ENCODE measurements at places on chromosomes 5 and 9.

DNA sequence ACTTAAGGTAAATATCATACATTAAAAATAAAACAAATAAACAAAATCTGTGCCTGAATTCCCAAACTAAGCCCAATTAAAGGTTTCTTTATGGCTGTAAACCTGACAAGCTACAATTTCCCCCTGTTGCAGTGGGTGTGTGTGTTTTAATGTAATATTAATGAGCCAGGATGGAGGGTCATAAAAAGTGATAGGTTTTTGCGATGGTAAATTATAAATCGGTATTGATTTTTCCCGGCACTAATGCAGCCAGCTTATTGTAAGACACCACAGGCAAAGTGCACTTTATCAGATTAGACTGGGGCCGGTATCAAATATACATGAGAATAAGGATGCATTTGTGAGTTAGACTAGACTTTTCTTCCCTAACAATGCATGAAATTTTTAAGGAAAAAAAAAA, 120.4 kb downstream of the EBF1 start:
- no peak for DNase-seq

GRCh38 chr9:72292256-72292682, 72.7 kb downstream of the ZFAND5 start:
- peak; percentile 19 for DNase-seq

- DNase-seq, result no peak
Measured at GRCh38 chr9:81531511-81531910, 157.8 kb downstream of the TLE1 start.

DNA sequence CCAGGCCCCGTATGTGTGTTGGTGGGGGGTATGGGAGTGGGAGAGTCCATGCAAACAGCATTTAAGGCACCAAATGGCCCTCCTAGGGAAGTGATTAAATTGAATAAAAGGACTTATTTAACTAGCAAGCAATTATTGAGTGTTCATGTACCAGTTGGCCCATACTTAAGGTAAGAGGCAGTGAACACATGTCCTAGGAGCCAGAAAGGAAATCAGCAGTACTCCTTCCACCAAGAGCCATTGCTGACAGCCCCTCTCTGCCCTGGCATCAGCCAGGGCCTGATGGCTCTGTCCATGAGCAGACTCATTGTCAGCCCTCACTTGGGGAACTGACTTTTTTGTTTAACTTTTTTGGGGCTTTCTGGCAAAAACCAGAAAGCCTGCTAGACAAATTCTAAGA, 10.4 kb upstream of the SHROOM1 start:
- no peak for DNase-seq

DNA sequence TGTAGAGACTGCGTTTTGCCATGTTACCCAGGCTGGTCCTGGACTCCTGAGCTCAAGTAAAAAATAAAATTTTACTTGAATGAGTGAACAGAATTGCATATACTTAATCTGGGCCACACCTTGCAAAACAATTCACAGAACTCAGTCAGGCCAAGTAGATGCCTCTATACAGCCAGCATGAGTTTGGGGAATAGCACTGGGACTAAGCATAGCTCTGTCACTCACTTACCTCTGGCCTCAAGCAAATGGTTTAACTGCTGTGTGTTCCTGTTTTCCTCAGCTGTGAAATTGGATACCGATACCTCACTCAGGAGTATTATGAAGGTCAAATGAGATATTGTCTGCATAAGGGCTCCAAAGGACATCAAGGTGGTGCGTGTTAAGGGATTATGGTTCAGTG, 10.9 kb upstream of the FRMPD1 start:
- DNase-seq, result no peak

DNA sequence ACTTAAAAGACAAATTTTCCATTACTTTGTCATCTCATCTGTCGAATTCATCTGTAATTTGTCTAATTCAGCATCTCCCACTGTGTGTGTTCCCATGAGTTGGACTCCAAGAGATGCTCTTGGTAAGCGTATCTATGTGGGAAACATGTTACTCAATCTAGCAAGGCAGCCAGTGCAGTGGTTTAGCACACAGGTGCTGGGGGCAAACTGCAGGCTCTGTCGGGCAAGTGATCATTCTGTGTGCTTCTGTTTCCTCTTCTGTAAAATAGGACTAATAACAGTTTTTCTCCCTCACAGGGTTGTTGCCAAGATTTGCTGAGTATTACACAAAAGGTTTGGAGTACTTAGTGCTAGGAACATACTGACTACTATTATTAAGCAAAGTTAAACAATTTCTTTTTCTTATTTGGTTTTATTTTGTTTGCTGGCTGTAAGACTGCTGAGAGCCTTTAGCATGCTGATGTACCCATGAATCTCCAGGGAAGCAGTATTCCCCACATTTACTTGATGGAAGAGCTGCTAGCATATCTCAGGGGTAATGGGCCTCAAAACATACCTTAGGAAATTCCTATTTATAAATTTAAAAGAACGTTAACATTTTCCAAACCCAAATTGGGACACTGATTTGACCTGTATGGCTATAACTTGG, 709 bp upstream of the GAPT start:
- no peak for DNase-seq

GRCh38 chr9:129988607-129989361, 54.2 kb downstream of the FNBP1 start:
- DNase-seq, result peak; percentile 33

- DNase-seq, result no peak
Measured at GRCh38 chr5:36658038-36658756, 51.8 kb downstream of the SLC1A3 start.

DNA sequence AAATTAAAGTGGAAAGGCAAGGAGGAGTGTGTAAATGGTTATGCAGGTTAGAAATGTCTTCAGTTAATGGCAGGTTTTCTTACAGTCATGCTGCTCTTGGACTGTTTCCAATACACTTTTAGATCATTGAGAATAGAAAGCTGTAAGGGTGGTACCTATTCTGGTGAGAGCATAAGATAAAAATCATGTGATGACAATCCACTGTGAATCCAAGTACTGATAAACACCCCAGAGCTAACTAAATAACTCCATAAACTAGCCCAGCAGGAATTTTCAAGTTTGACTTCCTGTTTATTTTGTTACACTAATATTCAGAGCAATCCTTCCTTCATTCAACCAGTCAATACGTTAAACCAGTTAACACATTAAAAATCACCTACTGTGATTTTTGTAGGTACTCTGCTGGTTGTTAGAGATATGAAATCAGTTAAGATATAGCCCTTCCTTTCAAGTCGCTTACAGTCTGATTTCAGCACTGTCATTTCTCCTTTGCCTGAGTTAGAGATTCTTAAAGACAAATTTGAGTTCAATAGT, 22.6 kb downstream of the VCAN start:
- no peak for DNase-seq

DNA sequence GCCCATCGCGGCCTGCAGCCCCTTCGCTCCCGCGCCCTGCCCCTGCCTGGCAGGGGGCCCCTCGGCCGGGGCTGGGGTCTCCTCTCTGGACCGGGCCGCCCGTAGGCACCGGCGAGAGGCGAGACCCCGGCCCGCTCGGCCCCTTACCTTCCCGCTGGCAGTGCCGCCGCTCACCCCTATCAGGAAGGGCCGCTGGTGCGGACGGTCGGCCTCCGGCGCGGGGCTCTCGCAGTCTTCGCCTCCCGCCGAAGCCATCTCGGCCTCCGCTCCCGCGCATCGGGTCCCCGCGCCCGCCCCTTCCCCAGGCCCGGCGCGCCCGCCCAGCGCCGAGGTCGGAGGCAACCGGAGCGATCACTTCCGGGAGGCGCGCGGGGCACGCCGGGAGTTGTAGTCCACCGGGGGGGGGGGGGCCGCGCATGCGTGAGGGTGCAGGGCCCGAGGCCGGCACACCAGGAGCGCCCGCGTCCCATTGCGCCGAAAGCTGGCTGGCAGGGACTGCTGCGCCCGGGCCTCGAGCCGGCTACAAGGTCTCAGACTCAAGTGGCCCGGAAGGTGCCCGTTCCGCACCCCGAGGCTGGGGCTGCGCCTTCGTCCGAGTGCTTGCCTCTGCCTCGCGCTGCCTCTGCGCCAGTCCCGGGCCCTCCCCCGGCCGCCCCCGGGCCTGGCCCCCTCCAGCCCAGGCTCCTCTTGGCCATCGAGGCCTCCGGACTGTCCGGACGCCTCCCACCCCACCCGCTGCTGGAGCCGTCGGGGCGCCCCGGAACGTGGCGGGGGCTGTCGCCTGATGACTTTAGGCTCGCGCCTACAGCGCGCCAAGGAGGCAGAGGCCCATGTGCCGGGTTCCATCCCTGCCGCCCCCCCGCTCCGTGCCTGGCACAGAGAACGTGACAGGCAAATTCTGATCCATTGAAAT, at the start of gene UCK1:
Gene UCK1, minus strand, starts transcription at position 344 of the 913 bp plus-strand sequence. Its CDS starts 89 bp downstream, at position 255.
- peak; percentile 65 for DNase-seq

DNA sequence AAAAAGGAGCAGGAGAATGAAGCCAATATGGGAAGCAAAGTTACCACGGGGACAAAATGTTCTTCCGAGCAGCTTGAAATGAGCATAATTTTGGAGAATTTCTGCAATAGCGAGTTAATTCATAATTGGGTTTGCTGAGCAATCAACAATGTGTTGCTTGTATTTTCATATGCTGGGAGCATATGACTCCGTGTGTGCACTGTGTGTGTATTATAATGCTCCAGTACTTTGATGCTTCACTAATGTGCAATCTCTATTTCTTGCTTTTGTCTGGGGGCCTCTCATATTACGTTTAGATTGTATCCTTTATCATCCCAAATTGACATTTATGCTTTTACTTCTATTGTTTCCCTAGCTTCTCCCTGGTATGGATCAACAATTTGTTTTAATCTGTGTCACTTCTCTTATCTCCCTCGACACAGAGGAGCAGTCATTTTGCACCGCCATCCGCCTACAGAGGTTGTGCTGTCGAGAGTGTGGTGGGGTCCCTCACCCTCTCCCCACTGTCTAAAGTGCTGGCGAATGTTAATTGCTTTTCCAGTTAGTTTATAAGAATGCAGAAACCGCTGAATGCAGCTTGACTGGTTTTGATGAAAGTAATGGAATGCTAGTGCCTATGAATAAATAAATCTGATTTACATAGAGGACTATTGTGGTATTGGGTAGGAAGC, 372.5 kb upstream of the WWC1 start:
- no peak for DNase-seq

- DNase-seq, result no peak
Measured at GRCh38 chr9:85038061-85038460, 368.5 kb downstream of the NTRK2 start.

DNA sequence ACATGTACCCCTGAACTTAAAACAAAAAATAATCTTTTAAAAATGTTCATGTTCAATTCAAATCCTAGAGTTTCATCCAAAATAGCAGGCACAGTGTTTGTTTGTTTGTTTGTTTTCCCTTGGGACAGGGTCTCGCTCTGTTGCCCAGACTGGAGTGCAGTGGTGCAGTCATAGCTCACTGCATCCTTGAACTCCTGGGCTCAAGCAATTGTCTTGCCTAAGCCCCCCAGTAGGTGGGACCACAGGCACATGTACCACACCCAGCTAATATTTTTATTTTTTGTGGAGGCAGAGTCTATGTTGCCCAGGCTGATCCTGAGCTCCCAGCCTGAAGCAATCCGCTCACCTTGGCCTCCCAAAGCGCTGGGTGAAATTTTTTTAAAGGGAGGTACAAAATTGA, 5.0 kb upstream of the POLR1E start:
- DNase-seq, result no peak

DNA sequence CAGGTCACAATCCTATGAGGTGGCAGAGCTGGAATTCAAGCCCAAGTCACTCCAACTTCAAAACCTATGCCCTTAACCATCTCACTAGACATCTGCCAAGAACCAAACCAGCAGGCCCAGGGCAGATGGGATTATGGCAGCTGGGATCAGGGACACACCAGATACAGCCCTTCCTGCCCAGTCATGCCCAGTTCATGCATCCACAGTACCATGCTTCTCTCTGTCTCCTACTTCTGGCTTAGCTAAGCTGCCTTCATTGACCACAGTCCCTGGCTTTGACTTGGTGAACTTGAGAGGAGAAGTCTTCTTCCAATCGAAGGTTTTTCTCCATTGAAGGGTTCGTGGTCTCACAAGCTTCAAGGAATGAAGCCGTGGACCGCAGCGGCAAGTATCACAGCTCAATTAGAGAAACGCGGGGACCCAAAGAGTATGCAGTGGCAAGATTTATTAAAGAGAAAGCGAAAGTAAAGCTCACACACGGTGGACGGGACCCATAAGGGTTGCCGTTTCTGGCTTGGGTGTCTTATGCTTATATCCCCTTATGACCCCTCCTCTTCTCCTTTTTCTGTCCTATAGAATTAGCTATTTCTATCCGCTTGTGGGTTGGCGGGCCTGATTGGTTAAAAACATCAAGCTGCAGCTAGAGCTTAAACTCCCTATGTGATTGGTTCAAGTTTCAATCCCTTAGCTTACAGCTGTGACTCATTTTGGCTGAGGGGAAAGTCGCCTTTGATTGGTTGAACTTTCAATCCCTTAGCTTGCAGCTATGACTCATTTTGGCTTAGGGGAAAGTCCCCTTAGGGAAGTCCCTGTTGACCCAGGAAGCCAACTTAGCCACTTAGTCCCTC, 101.2 kb downstream of the TRIM36 start:
- peak; percentile 11 for DNase-seq

DNA sequence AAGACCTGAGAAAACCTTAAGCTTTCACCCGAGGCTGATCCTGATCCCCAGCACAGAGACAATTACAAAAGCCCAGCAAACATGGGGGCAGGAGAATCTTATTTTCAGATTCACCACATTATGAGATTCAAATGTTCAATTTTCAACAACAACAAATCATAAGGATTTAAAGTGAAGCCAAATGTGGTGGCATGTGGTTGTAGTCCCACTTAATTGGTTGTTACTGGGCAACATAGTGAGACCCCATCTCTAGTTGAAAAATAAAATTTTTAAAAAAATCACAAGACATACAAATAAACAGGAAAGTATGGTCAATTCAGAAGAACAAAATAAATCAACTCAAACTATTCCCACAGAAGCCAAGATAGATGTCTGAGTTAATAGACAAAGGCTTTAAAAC, 3.9 kb upstream of the RABGAP1 start:
- DNase-seq, result no peak

DNA sequence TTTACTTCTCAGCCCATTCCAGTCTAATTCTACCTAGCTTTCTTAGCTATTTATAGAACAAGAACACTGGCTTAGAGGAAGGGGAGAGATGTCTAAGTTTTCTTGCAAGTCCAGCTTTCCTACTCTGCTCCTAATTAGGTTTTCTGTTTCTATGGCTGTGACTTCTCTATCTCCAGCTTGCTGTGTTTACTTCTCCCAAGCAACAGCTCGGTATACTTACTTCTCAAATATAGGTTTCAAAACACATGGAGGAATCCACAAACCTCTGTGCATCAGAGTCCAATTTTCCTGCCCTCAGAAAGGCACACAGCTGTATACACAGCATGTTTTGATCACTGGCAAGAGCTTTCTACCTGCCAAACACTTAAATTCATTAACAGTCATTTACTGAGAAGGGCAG, 17.4 kb upstream of the HMGCR start:
- DNase-seq, result no peak
